Immature natural killer cell (primary cell): ENCODE measurements at places on chromosomes 4 and X.

DNA sequence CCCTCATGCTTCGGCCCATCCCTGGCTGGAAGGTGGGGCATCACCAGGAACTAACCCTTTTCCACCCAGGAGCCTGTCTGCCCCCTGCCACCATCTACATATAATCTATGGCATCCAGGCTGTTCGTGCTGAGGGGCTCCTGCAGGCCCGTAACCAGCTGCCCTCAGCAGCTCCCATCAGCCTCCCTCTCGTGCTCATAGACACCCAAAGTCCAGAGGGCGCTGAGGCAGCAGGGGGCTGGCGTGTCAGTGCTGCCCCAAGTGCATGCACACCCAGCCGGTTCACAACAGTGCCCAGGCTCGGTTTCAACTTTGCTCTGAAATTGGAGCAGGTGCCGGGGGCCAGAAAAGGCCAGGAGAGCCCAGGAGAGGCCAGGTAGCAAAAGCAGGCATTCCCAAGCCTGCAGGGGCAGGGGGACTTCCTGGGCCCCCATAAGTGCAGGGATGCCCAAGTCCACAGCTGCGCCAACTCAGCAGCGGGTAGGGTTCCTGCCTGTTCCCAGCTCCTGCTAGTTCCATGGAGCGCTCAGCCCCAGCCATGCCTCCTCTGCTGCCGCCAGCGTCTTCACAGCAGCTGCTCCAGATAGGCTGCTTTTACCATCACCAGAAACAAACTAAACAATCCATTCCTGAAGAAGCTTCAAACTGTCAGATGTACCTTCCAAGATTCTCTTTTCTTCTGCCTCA, 558.2 kb upstream of the GNPDA2 start:
- no peak for DNase-seq

DNA sequence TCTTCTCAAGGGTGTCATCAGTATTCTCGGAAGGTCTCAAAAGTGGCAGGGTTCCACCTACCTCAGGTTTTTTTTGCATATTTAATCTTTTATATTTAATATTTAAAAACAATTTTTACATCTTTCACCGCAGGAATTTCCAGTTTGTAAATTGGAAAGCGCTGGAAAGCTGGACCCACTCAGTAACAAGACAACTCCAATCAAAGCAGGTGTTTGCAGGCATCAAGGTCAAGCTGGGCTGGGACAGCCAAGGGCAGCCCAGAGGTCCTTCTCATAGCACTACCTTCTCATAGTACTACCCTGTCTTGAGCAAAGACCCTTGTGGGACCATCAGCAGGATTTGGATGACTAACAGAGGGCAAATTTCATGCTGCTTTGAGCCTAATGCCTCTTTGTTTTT, 160.1 kb downstream of the TET2 start:
- DNase-seq = no peak

DNA sequence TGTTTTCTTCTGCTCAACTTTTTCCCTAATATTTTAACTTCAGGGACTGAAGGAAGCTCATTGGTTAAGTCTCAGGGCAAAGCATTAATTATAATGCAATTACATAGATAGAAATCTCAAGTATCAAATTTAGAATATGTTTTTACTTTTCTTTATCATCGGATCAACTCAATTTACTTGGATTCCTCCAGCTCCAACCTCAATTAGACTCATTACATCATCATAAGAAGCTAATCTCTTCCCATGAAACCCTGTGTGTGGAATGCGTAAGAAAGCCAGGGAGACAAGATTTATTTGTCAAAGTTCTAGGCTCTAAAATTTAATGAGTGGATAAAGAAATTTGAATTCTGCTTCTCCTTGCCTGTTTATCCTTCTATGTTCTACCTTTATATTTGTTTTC, 918.4 kb downstream of the ADGRL3 start:
- no peak for DNase-seq

GRCh38 chrX:153411255-153411987, at the start of gene ZFP92:
ZFP92 (plus strand) TSS chrX:153411472; CDS start chrX:153418323, 6,851 bp downstream.
- peak; percentile 51 for DNase-seq

DNA sequence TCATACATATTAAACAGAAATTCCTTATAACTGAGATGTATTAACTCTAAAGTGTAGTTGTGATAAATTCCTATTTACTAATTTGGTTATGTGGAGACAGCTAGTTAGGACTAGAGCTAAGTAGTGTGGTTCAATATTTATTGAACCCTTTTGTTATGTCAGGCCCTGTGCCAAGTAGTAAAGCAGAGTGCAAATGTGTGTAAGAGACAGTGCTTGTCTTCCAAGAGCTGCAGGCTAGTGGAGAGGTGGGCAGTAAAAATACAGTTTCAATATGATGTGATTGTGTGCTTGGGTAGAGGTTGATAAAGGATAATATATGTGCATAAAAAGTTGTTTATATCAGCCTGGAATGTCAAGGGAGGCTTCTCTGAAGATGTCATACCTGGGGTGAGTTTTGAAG, 80.0 kb downstream of the TBC1D19 start:
- no peak for DNase-seq

DNA sequence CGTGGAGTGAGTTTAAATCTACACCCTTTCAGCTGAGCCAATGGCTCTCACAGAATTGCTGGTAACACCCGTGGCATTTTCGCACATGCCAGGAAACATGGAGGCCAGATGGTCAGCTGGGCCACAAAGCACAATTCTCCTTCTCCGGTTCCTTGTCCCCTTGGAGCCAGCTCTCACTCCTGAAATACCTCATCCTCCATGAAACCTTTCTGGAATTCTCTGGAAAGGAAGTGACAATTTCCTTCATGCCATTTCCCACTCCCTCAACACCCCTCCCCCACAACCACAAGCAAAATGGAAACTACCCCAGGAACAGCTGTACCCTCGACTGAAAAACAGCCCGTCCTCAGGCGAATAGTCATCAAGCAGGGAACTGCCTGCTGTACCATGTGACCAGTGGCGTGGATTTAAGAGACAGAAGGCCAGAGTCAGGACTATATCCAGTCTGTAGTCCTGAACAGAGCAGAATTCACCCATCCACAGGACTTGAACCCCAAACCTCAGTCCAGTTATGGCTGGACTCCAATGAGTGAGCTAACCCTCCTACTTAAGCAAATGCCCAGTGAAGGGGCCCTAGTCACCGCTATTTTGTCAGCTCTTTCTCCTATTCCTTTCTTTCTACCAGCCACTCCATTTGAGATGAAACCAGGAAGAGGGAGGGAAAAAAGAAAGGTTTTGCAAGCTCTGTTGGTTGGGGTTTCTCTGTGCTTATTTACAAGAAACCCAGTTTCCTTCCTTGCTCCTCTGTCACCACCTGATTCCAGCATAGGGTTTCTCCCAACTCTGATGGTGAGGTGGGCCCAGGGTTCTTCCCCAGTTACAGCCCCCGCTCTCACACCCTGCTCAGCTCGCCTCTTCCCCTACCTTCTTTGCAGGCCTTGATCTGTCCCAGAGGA, 24.5 kb downstream of the ELF4 start:
- DNase-seq = no peak

GRCh38 chr4:67939195-67939594, 24.1 kb downstream of the TMPRSS11A start:
- no peak for DNase-seq

DNA sequence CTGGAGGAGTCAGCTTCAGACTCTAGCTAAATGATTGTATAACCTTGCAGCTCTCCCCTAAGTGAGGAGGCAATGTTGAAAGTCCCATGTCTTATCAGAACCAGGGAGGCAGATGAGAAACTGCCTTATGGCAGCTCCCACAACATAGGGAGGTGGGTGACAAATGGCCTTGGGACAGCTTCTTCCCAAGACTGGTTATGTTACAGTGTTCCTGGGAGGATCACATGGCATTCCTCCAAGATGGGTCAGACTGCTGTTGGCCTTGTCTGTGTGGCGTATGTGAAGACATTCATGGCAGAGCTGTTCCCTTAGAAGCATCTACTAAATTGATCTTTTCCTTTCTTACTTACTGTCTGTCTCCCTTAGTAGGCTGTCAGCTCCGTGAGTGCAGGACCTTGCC, 42.0 kb downstream of the HPRT1 start:
- no peak for DNase-seq

GRCh38 chrX:105461016-105461415, 240.5 kb upstream of the TEX13A start:
- no peak for DNase-seq

- no peak for DNase-seq
Measured at GRCh38 chrX:150942942-150943594, 40.1 kb upstream of the HMGB3 start.

DNA sequence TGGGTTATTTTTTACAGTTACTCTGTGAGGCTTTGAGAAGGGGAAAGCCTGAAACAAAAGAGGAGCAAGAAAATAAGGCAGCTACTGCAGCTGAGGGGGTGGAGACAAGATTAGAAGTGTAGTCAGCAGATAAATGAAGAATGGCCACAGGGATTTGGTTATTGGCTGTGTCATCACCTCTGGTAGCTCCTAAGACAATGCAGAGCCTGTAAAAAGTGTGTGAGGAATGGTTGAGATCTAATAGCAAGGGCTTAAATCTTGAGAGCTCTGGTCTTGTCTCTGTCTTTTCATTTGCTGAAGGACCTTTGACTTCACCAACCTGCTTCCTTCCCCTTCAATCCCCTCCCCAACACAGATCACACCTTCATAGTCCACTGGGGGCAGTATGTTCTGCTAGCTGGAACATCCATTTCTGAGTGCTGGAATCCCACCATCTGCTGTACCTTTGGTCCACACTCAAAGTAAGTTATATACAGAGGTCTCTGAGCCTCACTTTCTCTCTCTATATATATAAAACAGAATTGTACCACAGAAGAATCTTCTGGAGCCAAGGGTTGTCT, 213.7 kb upstream of the ZIC3 start:
- no peak for DNase-seq

GRCh38 chrX:64229154-64229553, 1.3 kb downstream of the ASB12 start:
- no peak for DNase-seq

DNA sequence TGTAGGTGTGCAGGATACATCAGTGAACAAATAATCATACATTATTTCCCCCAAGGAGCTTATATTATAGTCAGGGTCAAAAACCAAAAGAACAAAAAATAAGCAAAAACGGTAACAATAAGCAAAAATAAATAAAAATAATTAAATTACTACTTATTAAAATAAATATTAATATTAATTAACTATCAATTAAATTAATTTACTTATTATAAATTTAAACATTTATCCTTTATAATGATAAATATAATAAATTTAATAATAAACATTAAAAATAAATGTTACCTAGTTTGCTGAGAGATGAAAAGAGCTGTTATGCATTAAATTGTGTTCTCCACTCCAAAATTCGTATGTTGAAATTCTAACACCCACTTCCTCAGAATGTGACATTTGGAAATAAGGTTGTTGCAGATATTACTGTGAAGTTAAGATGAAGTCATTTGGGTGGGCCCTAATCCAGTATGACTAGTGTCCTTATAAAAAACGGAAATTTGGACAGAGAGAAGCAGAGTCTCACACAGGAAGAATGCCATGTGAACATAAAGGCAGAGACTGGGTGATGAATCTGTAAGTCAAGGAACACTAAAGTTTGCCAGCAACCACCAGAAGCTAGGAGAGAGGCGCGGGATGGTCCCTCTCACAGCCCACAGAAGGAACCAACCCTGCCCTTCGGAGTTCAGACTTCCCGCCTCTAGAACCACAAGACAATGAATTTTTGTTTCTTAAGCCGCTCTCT, 67.2 kb upstream of the IBSP start:
- no peak for DNase-seq

DNA sequence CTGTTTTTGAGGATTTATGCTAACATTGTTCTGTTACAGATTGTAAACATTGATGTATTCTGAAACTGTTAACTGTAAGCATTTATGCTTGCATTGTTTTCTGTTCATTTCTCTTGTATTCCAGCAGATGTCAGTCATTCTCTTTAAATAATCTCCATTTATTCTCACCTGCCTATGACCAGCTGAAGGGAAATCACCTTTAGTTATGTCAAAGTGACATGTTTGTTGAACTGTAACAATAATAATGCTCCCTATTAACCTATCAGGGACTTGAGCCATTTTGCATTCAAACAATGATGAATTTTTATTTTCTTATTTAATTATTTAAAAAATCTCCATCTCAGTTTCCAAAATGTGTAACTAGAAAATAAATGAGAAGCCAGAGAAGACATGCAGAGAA, 58.0 kb downstream of the SPCS3 start:
- no peak for DNase-seq

DNA sequence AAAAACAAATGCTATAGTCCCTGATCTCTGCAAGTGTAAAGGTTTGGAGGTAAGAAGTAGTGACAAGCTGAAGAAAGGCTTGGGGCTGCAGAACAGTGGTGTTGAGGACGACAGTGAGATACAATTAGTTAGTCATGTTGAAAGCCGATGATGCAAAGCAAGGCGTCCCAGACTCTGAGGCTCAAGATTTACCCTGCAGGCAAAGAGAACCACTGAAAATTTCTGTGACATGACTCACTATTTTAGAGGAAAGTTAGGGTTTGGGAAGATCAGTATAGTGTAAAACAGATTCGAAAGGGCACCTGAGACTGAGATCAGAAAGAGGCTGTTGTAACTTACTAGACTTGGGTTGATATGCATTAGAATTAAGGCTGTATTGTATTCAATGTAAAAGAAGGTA, 281.3 kb upstream of the FTHL17 start:
- no peak for DNase-seq

- no peak for DNase-seq
Measured at GRCh38 chr4:13483768-13484121, 395 bp downstream of the RAB28 start.

DNA sequence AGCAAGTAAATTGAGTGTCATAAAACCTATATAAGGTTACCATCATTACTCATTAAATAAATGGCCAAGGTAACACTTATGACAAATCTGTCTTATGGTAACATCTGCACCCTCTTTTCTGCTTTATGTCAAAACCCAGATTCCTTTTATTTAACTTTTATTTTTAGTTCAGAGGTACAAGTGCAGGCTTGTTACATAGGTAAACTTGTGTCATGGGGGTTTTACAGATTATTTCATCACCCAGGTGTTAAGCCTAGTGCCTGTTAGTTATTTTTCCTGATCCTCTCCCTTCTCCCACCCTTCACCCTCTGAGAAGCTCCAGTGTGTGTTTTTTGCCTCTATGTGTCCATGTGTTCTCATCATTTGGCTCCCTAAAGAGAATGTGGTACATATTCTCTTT, 930.7 kb downstream of the CCSER1 start:
- no peak for DNase-seq

DNA sequence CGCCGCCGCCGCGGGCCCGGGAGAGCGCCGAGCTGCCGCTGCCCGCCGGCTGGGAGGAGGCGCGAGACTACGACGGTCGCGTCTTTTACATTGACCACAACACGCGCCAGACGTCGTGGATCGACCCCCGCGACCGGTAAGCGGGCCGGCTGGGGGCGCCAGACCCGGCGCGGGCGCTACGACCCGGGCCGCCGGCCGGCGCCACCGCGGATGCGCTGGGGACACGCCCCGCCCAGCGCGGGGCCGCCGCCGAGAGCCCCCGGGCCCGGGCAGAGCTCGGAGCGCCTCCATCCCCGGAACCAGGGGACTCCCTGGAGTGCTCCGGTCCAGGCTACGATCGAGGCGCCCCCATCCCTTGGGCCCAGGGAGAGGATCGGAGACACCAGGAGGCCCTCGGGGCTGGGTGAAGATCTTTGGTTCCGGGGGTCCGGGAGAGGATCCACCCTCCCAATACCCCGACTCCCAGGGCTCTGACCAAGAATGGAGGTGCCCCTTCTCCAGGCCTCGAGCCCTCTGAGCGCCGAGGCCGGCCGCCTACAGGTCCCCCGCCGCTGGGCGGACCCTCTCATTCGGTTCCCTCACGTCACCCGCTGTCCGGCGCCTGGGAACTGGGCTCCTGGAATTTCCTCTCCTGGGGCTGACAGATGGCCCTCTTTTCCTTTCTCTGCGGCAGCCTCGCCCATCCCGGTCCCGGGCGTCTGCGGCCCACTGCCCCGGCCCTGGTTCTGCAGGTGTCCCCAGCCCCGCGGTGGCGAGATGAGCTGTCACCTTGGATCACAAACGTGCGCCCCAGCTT, 48.8 kb downstream of the CLDN34 start:
- DNase-seq = peak; percentile 42

- DNase-seq = no peak
Measured at GRCh38 chr4:81635739-81636138, 164.0 kb upstream of the RASGEF1B start.
